ENCODE measurements at places on chromosomes 7 and 10.

GRCh38 chr7:24920451-24921361 lies 59.3 kb downstream of the OSBPL3 start:
- DNase-seq: no peak

- DNase-seq: no peak
These were observed 75.7 kb downstream of the IGF2BP3 start for GRCh38 chr7:23394488-23395171.

GRCh38 chr10:86287966-86288579 lies 78.5 kb downstream of the GRID1 start:
- DNase-seq: no peak

- no peak for DNase-seq
These were observed 25.2 kb downstream of the ADAP1 start for GRCh38 chr7:929311-929711.

DNA sequence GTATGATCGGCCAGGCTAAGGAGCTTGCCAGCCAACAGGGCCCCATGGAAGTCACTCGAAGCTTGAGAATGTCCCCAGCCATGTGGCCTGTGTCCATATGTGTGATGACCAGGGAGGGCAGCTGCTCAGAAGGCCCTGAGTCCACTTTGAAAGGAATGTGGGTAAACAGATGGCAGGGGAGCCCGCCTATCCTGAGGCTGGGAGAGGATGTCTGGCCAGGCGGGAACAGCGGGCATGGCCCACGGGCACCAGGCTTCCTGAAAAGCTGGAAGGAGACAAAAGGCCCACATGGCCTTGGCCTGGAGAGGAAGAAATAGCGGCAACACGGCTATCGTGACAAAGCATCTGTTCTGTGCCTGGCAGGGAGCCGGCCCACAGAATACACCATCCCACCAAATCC lies 137.9 kb upstream of the PPIF start:
- DNase-seq: no peak

GRCh38 chr10:30093303-30093950 lies 34.0 kb upstream of the JCAD start:
- DNase-seq: no peak

- no peak for DNase-seq
These were observed 72.6 kb downstream of the PARP12 start for GRCh38 chr7:139990142-139990535.

GRCh38 chr7:27438881-27439589 lies 196.4 kb downstream of the EVX1 start:
- no peak for DNase-seq

DNA sequence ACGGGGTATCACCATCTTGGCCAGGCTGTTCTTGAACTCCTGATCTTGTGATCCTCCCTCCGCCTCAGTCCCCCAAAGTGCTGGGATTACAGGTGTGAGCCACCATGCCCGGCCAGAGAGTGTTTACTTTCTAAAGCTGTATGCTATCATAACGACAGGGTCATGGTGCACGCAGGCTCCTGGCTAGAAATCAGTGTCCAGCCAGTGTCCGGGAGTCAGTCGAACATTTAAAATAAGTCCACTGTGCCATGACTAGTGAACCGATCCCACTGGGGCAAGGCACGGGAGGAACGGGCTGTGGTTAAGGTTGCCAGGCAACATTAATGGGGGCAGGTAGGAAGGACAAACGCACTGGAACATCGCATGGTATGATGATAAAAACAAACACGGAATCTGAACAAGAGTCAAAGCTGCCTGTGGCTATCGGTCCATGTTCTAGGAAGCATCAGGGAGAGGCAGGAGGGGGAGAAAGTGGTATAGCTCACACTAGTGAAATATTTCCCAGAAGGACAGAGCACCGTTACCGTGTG lies 89.0 kb upstream of the SEPHS1 start:
- DNase-seq: no peak

GRCh38 chr7:19455623-19456022 lies 253.2 kb downstream of the POLR1F start:
- DNase-seq: no peak

DNA sequence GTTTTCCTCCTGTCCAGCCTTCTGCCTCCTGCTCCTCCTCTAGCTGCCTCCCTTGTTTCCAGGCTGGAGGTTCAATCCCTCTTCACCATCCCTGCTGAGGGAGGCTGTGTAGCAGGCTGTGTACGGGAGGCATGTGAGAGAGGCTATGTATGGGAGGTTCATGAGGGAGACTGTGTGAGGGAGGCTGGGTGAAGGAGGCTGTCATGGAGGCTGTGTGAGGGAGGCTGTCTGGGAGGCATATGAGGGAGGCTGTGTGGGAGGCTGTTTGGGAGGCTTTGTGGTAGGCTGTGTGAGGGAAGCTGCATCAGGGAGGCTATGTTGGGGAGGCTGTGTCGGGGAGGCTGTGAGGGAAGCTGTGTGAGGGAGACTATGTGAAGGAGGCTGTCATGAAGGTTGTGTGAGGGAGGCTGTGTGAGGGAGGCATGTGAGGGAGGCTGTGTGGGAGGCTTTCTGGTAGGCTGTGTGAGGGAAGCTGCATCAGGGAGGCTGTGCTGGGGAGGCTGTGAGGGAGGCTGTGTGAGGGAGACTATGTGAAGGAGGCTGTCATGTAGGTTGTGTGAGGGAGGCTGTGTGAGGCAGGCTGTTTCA lies 123.7 kb upstream of the RNF32 start:
- no peak for DNase-seq

DNA sequence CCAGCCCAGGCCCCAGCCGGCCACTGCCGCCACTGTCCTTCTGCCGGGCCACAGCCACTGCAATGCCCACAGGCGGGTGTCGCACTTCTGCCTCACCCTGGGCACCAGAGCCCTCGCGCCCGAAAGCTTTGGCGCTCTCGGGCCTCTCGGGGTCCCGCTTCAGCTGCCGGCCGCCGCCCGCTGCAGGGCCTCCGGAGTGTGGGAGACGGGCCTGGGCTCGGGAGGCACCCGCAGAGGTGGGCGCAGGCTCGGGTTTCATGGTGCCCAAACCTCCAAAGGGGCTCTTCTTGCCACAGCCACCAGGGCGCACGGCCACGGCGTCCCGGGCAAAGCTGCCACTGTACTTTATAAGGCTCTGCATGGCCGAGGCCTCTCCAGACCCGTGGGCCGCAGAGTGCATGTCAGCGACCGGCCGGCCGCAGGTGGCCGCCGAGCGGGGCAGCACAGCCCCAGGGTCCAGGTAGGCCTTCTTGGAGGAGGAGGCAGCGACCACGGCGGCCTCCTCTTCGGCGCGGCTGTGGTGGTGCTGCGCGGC lies 35.9 kb downstream of the TNRC18 start:
- DNase-seq: no peak

DNA sequence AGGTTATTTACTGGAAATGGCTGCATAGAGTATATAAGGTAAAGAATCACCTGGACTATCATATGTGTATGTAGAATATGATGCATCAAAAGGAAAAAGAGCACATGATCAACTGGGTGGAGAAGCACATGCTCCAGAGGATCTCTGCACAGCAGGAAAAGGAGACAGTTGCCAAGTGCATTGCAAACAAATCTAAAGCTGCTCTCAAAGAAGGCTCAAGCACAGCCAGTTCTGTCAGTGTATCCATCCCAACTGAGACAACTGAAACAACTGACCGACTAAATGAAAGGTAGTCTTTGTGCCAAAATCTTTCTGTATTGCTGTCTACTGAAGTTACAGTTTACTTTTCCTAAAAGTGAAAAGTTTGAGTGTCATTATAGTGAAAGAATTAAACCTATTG lies 83.2 kb upstream of the SGCE start:
- DNase-seq: no peak

DNA sequence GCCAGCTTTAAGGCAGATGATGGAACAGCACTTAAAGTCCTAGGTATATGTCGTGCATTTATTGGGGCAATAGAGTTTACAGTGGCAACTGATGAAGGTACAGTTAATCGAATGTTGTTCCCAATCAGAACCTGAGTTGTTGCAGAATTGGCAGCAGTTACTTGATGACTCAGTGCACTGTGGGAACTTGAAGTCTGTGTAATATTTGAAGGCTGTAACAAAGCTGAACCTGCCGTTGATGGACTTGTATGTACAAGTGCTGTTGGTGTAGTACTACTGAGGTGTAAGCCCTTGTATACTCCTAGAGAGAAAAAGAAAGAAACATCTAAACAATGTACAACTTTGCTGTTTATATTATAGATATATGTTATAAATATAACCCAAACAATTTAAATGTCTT lies 75.3 kb downstream of the EPC1 start:
- DNase-seq: no peak

- DNase-seq: no peak
These were observed 3.6 kb downstream of the C10orf67 start for GRCh38 chr10:23341004-23341403.

- no peak for DNase-seq
These were observed 10.8 kb downstream of the UNCX start for GRCh38 chr7:1243290-1243963.

DNA sequence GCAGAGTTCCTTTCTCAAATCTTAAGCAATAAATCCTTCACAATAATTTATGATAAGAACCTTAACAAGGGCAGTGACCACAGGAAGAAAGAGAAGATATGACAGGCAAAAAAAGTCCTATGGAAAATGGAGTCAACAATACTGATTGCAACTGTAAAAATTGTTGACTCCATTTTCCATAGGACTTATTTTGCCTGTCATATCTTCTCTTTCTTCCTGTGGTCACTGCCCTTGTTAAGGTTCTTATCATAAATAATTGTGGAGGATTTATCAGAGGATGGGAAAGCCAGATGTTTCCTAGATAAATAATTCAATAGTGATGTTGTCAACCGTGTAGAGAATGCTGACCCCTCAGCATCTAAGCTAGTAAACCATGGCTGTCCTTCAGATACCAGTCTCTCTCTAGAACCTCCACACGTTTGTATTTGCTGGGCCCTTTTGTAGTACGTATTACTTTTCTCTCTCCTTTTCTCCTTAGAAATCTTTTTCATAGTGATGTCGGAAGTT lies 172.6 kb upstream of the BET1 start:
- no peak for DNase-seq

DNA sequence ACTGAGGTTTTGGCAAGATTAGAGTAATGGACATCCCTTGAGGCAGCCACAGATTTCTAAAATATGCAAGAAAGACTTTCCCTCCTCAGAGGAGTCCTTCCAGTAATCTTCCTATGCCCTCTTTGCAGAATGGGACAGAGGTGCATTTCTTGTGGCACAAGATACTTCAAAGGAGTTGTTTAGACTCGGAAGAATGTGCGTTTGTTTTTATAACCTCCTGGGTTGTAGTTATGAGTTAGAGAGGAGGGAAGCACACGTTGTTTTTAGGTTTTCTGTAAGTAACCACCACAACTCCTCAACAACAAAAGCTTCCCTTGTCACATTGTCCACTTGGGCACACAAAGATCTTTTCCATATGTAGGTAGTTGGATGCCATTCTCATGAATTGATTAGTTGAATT lies 78.1 kb upstream of the GLI3 start:
- no peak for DNase-seq

DNA sequence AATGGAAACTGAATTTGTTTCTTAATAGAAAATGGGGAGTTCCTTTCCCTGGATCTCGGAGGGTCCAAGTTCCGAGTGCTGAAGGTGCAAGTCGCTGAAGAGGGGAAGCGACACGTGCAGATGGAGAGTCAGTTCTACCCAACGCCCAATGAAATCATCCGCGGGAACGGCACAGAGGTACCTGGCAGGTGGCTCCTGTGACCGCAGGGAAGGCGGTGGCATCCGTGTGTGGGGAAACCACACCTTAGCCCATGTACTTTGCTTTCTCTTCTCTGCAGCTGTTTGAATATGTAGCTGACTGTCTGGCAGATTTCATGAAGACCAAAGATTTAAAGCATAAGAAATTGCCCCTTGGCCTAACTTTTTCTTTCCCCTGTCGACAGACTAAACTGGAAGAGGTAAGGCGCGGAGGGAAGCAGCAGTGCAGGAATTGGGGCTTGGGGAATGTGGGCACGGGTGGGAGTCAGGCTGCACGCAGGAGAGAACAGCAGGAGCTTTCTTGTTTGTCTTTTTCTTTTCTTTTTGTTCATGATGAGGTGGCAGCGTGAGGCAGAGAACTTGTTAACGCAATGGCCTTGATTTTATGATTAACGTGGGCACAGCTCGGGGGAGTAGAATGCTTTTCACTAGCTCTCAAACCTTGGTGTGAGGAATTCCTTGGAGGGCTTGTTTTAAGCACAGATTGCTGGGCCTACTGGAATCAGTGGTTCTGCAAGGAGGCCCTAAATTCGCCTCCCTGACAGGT lies 12.8 kb downstream of the HKDC1 start:
- DNase-seq: no peak

GRCh38 chr7:158894825-158895224 lies 38.5 kb downstream of the DYNC2I1 start:
- no peak for DNase-seq

- DNase-seq: no peak
These were observed 13.7 kb downstream of the COPG2 start for GRCh38 chr7:130654850-130655249.

- no peak for DNase-seq
These were observed 382 bp upstream of the MBLAC1 start for GRCh38 chr7:100126239-100126930.

DNA sequence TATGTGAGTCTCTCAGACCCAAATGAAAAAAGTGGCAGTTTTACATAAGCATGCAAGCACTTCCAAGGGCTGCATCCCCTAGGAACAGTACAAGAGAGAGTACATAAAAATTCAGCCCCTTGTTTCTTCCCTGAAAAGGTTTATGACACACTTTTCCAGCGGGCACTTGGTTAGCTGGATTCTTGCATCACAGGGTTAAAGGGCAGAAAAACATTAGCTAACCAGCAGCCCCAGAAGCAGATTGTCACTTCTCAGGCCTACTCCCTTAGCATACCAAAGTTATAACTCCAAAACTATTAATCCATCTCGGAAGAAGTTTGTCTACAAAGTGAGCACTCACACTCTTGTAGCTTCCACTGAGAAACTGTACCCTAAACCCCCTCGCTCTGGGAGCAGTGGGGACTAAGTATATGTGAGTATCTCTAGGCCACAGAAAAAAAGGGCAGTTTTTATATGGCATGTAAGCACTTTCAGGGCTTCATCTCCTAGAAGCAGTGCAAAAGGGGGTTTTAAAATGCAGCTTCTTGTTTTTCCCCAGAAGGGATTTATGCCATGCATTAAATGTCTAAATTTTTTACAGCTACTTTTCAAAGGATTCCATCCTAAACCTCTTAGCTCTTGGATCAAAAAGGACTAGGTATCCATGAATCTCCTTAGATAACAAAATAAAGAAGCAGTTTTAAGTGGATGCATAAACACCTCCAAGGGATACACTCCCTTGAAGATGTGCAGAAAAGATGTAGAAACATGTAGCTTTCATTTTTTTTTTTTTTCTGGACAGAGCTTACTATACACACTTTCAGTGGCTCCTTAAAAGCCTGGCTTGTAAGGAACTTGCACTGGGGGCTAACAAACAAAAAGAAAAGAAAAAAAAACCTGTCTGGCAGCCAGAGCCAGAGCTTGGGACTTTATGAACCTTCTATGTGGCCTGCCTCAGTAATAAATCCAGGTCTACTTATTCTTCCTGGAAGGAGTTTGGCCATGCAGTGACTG lies 956.7 kb downstream of the CCSER2 start:
- no peak for DNase-seq
